ENCODE measurements at places on chromosomes 2 and 18.

DNA sequence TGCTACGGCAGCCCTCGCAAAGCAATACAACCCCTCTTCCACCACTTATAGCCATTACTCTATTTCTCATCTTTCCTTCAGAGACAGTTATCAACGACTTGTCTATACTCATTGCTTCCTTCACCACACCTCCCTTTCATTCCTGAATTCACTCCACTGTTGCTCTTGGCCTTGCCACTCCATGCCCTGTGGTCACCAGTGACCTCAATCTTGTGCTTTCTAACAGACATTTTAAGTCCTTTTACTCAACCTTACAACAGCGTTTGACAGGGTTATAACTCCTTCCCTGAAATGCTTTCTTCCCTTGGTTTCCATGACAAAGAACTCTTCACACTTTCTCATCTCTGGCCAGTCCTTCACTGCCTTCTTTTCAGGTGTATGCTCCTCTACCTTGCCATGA, 90.6 kb upstream of the CCDC141 start:
- DNase-seq, result no peak

GRCh38 chr2:156320486-156321098, 11.9 kb downstream of the NR4A2 start:
- DNase-seq, result no peak

DNA sequence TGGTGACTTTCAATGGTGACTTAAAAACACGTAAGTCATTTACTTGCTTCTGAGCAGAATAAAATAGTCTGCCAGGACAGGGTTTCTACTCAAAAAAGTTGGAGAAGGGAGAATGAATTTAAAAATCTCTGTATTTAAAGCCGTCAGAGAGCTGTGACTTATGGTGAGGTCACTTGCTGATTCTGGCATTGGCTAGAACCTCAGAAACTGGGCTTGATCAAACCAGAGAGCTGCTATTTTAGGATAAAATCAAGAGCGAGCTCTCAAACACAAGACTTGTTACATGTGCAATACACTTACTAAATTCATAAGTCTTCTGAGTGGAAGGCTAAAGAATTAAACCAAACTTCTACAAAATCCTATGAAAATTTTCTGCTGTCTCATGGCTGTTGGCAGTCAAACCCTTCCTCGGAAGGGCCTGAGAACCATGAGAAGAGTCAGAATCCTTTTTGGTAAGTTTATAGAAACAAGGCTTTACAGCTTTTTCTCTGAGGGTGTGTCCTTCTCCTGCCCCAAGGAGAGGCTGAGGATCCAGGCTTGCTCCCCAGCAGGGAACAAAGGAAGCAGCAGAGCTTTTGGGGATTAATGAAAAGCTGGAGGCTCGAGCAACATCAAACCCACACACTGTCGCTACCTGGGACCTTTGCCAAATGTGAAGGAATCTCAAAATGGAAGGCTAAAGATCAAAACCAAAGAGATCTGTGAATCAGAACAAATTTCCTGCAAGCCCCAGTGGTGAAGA, 816.4 kb downstream of the SOCS6 start:
- no peak for DNase-seq

DNA sequence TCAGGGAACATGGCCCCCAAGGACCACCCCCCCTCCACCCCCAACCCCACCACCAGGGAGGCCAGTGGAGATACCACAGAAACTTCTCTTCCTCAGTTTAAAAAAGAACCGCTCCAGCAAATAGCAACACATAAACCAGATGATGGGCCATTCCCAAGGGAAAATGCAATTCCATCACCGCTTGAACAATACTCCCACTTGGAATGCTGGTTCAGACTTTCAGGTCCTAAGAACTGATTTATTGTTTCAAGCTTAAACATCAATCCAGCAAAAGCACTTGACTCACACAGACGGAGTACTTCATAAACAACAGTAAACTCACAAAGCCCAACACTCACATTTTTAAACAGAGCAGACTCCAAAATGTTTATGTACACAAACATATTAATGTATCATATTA, 6.9 kb downstream of the HDAC4 start:
- no peak for DNase-seq

DNA sequence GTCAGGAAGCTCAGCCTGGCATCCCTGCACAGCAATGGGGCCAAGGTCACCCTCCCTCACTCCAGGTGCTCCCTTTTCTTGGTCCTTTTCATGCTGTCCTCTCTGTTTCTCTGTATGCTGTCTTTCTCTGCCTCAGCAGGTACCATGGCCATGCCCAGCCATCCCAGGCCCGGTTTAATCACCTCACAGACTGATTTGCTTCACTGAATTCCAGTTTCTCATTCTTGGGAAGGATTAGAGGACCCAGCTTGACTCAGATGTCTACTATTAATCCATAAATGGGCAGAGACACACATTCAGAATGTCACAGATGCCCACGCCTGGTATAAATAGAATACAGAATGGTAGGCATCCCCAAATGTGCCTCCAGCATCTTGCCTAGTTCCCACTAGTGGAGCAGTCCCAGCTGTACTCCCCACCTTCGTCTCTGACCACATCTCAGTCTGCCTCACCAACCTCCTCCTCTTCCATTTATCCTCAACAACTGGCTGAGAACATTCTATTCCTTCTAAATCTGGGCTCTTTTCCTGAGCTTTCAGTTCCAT, 14.2 kb upstream of the L3MBTL4 start:
- no peak for DNase-seq

- DNase-seq, result no peak
Measured at GRCh38 chr2:176260689-176261088, 8.6 kb upstream of the MTX2 start.

GRCh38 chr2:69709290-69709689, 32.6 kb upstream of the ANXA4 start:
- DNase-seq, result no peak

DNA sequence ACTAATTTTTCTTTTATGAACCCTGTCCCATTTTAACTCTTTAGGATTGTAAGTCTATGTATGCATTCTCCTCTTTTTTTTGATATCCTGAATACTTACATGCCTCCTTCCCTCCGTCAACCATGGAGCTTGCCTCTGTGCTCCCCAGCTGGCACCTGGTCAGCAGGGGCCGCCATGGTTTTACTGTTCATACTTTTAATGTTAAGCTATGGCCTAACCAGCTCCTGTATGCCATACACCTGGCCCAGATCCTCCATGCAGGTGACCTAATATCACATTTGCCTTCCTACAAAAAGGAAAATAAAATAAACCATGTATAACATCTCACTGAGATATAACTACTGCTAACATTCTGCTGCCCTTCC, 283.1 kb upstream of the TRIB2 start:
- DNase-seq, result no peak

DNA sequence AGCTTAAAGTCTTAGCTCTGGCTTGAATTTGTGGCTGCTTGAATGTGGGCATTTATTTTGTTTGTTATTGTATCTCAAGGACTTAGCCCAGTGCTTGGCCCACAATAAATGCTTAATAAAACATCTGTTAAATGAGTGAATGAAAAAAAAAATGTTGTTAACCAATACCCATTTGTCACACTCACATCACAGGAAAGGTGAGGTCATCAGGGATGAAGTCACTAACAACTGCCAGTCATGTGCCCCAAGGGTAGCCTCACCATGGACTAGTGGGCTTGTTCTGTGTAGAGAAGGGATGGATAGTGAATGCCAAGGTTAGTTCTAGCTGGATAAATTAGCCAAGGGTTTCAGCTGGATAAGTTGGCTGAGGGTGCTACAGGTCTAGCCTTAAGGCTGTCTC, 3.0 kb downstream of the NRBP1 start:
- no peak for DNase-seq

- no peak for DNase-seq
Measured at GRCh38 chr2:9982248-9982647, 30.8 kb downstream of the GRHL1 start.
